ENCODE measurements at places on chromosomes 16 and 17. TPM values are rescaled to one million over a fixed set of nuclear protein-coding genes. Genes with fewer than 3 reads are reported as not detected.

ZNF385C gene
- total RNA-seq = 1.1 TPM

DNA sequence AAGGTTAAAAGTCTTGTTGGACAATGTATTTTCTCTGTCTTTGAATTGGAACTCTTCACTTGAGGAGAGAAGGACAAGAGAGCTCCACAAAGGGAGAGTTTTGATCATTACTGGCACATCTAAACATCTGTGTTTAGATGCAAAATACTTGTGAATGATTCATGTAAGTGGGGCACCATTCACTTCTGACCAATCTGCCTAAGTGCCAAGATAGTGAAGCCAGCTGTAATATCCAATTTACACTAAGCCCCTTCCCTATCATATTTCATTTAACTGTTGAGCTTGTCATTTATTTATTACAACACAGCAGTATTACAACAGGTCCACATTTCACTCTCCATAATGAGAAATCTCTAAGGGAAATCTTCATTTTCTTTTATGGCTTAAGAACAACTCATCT is 832.3 kb upstream of the GOT2 start:
- no peak for DNase-seq

PERCC1 gene
- total RNA-seq = not detected

DNA sequence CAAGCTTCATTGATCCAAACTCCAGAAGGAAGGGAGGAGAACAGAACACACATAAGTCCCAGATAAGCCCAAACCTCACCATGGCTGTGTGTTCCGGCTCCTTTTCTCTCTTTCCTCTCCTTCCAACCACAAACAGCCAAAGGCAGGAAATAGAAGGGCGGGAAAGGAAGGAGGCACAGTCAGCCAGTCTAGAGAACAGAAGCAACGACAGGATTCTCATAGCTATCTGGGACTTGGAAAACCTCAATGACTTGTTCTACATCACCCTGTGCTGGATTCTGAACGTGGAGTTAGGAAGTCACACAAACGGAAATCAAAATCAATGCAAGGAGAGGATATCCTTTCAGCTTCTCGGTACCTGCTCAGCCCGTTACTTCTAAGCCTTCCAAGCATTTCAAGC is 9.0 kb downstream of the CRK start:
- no peak for DNase-seq

- no peak for DNase-seq
Observed at GRCh38 chr17:17491546-17491988, 4.6 kb downstream of the RASD1 start.

All from HCT116 (cell line).